ENCODE measurements at places on chromosomes 1 and 21. TPM values are rescaled to one million over a fixed set of nuclear protein-coding genes. Genes with fewer than 3 reads are reported as not detected.

GRCh38 chr1:53968125-53968513, 22.0 kb downstream of the LRRC42 start:
- H3K27ac ChIP-seq: no peak overlapping the region
- peaks cover 14% of the 10 kb centered on the region for H3K4me1 ChIP-seq
- H3K4me3 ChIP-seq: no peak overlapping the region
- peaks cover 81% of the 10 kb centered on the region for H3K36me3 ChIP-seq

DNA sequence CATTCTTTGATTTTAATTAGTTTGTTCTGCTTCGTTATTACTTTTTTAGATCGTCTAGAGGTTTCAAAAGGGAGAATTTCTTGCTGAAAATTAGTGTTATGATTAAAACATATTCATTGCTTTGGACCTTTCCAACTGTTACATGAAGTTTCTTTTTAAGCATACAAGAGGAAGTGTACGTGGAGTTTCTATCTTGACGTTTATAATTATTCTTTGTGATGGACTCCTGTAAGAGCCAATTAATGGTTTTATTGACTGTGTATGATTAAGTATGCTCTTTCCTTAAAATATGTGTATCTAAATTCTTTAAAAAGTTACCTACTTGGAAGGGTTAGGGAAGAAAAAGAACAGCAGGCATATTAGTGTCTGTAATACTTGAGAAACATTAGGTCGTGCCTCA, 37.8 kb downstream of the SPEN start:
- no peaks in the 10 kb centered on the region for H3K27me3 ChIP-seq
- peaks cover 11% of the 10 kb centered on the region for H3K36me3 ChIP-seq
- no peak for DNase-seq
- peaks cover 87% of the 10 kb centered on the region for H3K4me1 ChIP-seq
- peak overlapping the region; percentile 93 for H3K27ac ChIP-seq
- H3K4me3 ChIP-seq: peak overlapping the region; percentile 44

GRCh38 chr1:39926343-39926793, 24.7 kb upstream of the MYCL start:
- H3K36me3 ChIP-seq: no peaks in the 10 kb centered on the region
- DNase-seq: no peak
- H3K27ac ChIP-seq: no peak overlapping the region
- no peaks in the 10 kb centered on the region for H3K27me3 ChIP-seq
- H3K4me3 ChIP-seq: no peak overlapping the region
- H3K4me1 ChIP-seq: peaks cover 4% of the 10 kb centered on the region

DNA sequence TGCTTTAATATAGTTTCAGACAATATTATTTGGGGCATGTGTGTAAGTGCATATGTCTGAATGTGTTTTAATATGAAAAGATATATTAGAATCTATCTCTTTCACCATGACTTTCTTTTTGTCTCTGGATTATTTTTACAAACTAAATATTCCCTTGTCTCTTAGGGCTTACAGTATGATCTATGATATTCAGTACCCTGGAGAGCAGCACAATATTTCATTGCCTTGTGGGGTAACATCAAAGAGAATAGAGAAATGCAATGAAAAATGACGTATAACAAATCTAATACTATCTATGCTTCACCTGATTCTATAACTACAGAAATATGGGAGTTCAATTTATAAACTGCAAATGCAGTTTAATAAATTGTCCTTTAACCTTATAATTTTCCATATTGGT, 2084.5 kb downstream of the MRPL39 start:
- H3K36me3 ChIP-seq: no peaks in the 10 kb centered on the region
- no peaks in the 10 kb centered on the region for H3K4me1 ChIP-seq
- no peak for DNase-seq
- H3K4me3 ChIP-seq: no peak overlapping the region

DNA sequence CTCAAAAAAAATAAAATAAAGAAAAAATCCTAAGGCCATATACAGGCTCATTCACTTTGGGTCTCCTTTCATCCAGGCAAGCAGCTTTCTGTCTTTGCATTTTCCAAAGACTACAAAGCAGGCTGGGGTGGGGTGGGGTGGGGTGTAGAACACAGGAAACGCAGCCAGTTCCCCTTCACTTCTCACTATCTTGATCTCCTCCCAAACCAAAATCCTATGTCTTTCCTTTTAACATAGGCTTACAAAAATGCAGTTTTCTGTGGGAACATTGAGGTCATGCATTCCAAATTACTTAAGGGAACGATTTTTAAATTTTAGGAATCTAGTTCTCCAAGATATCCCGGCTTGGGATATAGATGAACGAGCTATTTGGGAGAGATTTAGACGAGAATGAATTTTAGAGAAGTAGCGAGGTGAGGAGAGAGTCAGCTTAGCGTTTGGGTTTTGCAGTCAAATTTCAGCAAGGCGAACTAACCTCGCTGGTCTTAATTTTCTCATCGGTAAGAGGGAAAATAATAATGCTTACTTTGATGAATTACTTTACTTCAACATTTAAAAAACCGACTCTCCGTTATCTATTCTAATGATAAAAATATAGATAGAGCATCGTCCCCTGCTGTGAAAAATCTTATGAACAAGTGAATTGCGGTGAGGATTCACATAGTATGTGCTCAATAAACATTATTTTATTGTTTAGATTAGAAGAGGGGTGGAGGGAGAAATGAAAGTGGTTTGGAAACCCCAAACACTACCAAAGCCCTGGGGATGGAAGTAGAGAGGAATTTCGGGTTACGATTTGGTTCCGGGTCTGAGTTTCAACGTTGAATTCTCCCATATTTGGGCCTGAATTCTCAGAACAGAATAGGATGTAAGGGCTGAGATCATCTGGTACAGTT, 735 bp upstream of the STX12 start:
- H3K4me1 ChIP-seq: peaks cover 37% of the 10 kb centered on the region
- peak overlapping the region; percentile 77 for H3K4me3 ChIP-seq
- no peaks in the 10 kb centered on the region for H3K27me3 ChIP-seq
- H3K27ac ChIP-seq: peak overlapping the region; percentile 96

GRCh38 chr1:31675161-31675560, 28.7 kb downstream of the COL16A1 start:
- H3K27ac ChIP-seq: peak overlapping the region; percentile 28
- peaks cover 58% of the 10 kb centered on the region for H3K4me1 ChIP-seq
- peaks cover 33% of the 10 kb centered on the region for H3K36me3 ChIP-seq
- no peaks in the 10 kb centered on the region for H3K27me3 ChIP-seq
- no peak overlapping the region for H3K4me3 ChIP-seq

GRCh38 chr1:194903524-194903923, 1704.7 kb downstream of the KCNT2 start:
- H3K4me3 ChIP-seq: no peak overlapping the region
- no peaks in the 10 kb centered on the region for H3K4me1 ChIP-seq
- H3K36me3 ChIP-seq: no peaks in the 10 kb centered on the region
- DNase-seq: no peak
- no peaks in the 10 kb centered on the region for H3K27me3 ChIP-seq
- H3K27ac ChIP-seq: no peak overlapping the region

GRCh38 chr1:37875833-37876232, 16.4 kb upstream of the MTF1 start:
- H3K27ac ChIP-seq: no peak overlapping the region
- no peak for DNase-seq
- H3K4me1 ChIP-seq: no peaks in the 10 kb centered on the region
- H3K27me3 ChIP-seq: no peaks in the 10 kb centered on the region
- no peak overlapping the region for H3K4me3 ChIP-seq

DNA sequence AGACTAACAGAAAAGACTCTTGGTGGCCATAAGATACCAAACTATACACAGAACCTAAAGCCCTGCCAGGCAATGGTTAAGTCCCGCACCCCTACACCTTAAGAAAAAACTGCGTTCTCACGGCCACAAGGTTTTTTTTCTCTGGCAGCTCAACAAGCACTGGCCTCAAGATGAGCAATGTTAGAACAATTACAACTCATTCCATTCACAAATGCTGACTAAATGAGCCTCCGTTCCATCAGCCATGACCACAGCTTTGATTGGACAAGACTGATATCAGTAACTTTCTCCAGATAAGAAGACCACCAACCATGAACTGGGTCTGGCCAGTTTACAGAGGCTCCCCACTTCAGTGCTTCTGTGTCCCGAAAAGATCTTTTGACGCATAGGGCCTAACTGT, 31.9 kb downstream of the SEC16B start:
- H3K4me3 ChIP-seq: no peak overlapping the region
- H3K27ac ChIP-seq: no peak overlapping the region
- H3K36me3 ChIP-seq: peaks cover 24% of the 10 kb centered on the region
- DNase-seq: no peak
- H3K27me3 ChIP-seq: no peaks in the 10 kb centered on the region

GRCh38 chr1:72830606-72831390, 548.5 kb upstream of the NEGR1 start:
- no peaks in the 10 kb centered on the region for H3K27me3 ChIP-seq
- no peak overlapping the region for H3K4me3 ChIP-seq
- no peak overlapping the region for H3K27ac ChIP-seq
- DNase-seq: no peak
- no peaks in the 10 kb centered on the region for H3K4me1 ChIP-seq

- peaks cover under 1% of the 10 kb centered on the region for H3K27me3 ChIP-seq
- H3K27ac ChIP-seq: no peak overlapping the region
- no peaks in the 10 kb centered on the region for H3K4me1 ChIP-seq
- no peak overlapping the region for H3K4me3 ChIP-seq
- no peaks in the 10 kb centered on the region for H3K36me3 ChIP-seq
These were observed 134.9 kb upstream of the GRIK3 start for GRCh38 chr1:37169241-37169640.

- peaks cover 82% of the 10 kb centered on the region for H3K4me1 ChIP-seq
- no peak for DNase-seq
- peak overlapping the region; percentile 78 for H3K27ac ChIP-seq
- H3K27me3 ChIP-seq: no peaks in the 10 kb centered on the region
- H3K4me3 ChIP-seq: no peak overlapping the region
These were observed 91.1 kb downstream of the NIBAN1 start for GRCh38 chr1:184882957-184883815.

- peak overlapping the region; percentile 48 for H3K27ac ChIP-seq
- peaks cover 17% of the 10 kb centered on the region for H3K4me1 ChIP-seq
- no peaks in the 10 kb centered on the region for H3K36me3 ChIP-seq
- H3K27me3 ChIP-seq: no peaks in the 10 kb centered on the region
- peak overlapping the region; percentile 43 for H3K4me3 ChIP-seq
These were observed 391 bp downstream of the AGT start for GRCh38 chr1:230713547-230713914.

DNA sequence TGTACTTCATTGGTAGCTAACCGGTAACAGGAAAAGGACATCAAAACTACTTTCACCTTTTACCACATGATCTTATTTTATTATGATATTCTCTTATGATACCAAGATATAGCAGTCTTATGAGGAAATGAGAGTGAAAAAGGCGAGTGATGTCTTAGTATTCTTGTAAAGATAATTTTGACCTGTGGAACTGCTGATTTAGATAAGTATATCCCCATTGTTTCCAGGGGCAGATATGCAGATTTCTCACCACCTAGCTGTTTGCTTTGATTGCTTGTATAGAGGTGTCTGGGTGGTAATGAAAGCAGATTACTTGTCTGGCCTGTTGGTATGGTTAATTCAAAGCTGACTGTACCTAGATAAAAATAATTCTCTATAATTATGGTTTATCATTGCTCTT, 53.1 kb downstream of the SYNJ1 start:
- no peak overlapping the region for H3K27ac ChIP-seq
- H3K4me1 ChIP-seq: no peaks in the 10 kb centered on the region
- no peak for DNase-seq
- H3K27me3 ChIP-seq: no peaks in the 10 kb centered on the region
- H3K36me3 ChIP-seq: peaks cover 74% of the 10 kb centered on the region
- H3K4me3 ChIP-seq: no peak overlapping the region

- no peak overlapping the region for H3K27ac ChIP-seq
- peaks cover 40% of the 10 kb centered on the region for H3K36me3 ChIP-seq
- no peak for DNase-seq
- H3K27me3 ChIP-seq: no peaks in the 10 kb centered on the region
- H3K4me3 ChIP-seq: no peak overlapping the region
- H3K4me1 ChIP-seq: peaks cover 6% of the 10 kb centered on the region
These were observed 3.4 kb downstream of the SCCPDH start for GRCh38 chr1:246727594-246727993.

DNA sequence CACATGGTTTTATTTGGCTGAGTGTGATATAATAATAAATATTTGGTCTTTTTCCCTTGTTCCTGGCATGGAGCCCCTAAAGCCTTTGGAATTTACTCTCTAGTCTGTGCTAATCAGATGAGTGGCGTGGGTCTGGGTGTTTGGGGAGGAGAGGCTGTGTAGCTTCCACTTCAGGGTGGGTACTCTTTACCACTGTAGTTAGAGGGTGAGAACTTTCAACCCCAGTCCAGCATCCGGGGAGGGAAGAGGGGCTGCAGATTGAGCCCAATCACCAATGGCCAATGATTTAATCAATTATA, 20.0 kb downstream of the USP25 start:
- H3K27me3 ChIP-seq: no peaks in the 10 kb centered on the region
- no peak overlapping the region for H3K4me3 ChIP-seq
- no peaks in the 10 kb centered on the region for H3K36me3 ChIP-seq
- H3K27ac ChIP-seq: no peak overlapping the region
- no peak for DNase-seq

DNA sequence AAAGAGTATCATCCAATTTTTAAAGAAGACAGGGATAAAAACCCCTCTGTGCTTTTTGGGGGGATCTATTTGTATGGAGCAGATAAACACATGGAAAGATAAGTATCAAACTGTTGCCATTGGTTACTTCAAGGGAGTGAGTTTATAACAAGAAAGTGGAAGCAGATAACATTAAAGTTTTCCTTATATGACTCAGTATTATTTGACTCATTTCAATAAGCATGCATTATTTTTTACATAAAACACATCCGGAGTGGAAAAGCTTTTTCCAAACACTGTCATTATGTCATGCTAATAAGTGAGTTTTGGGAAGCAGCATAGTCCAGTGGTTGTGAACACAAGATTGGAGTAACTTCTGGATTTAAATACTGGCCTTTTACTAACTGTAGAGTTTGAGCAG, 452.2 kb downstream of the LTN1 start:
- no peak for DNase-seq
- H3K36me3 ChIP-seq: no peaks in the 10 kb centered on the region
- no peak overlapping the region for H3K4me3 ChIP-seq
- no peaks in the 10 kb centered on the region for H3K27me3 ChIP-seq
- H3K27ac ChIP-seq: no peak overlapping the region

The ADORA3 gene
- 5.2 TPM for total RNA-seq

The CNIH4 gene
- 56.0 TPM for total RNA-seq

The ACTN2 gene
- total RNA-seq: 9.1 TPM

The TEDDM1 gene
- not detected for total RNA-seq

The F13B gene
- not detected for total RNA-seq

The SYPL2 gene
- total RNA-seq: 5.9 TPM

The OR2L8 gene
- total RNA-seq: not detected

The TRIM45 gene
- 1.4 TPM for total RNA-seq

The C1orf198 gene
- 177 TPM for total RNA-seq
